ENCODE measurements at places on chromosomes 13 and 19.
A peak's percentile ranks its signal among the peaks of the same experiment; 100 is the strongest.

- peak; percentile 14 for DNase-seq
These were observed 263.5 kb downstream of the FOXO1 start for GRCh38 chr13:40402931-40403431.

DNA sequence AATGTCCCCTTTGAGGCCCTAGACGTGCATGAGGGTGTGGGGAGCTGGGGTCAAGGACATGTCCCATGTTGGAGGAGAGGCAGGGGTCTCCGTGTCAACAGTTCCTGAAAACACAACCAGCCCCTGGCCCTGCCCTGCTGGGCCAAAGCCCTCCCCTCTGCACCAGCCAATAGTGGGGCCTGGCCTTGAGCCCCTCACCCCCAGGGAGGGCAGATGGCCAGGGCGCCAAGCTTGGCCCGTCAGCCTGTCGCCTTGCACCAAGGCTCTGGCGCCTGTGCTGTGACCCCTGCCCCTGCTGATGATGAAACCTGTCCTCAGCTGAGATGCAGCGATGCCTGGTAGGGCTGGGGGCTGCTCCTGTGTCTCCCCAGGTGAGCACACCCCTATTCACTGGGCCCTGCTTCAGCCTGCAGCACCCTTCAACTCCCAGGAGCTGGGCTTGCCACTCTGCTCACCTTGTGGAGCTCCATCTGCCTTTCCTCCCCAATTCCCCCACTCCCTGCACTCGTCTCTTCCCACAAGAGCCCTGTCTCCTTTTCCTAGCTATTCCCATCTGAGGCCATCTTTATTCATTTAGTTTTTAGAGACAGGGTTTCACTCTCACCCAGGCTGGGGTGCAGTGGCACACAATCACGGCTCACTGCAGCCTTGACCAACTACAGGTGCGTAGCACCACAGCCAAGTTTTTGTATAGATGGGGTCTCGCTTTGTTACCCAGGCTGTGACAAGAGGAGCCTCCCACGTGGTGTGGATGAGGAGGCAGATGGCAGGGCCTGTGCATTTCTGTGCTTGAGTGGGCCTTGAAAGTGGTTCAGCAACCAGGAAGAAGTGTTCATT, 2.1 kb upstream of the HAMP start:
- DNase-seq = no peak

GRCh38 chr19:23254141-23254910, 4.1 kb upstream of the ZNF724 start:
- DNase-seq = no peak

DNA sequence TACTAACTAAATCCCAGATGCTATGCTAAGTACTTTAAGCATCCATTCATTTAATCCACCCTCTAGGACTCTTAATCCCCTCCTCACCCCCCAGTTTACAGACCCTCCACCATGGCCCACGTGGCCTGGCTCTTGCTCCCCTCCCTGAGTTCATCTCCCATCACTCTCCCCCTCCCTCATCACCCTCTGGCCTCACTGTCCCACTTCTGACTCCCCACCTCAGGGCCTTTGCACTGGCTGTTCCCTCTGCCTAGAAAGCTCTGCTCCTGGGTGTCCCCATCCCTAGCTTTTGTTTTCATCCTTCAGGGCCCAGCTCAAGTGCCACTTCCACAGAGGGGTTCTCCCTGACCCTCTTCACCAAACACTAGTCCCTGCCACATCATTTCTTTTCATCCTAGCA, 4.2 kb downstream of the B9D2 start:
- DNase-seq = no peak

DNA sequence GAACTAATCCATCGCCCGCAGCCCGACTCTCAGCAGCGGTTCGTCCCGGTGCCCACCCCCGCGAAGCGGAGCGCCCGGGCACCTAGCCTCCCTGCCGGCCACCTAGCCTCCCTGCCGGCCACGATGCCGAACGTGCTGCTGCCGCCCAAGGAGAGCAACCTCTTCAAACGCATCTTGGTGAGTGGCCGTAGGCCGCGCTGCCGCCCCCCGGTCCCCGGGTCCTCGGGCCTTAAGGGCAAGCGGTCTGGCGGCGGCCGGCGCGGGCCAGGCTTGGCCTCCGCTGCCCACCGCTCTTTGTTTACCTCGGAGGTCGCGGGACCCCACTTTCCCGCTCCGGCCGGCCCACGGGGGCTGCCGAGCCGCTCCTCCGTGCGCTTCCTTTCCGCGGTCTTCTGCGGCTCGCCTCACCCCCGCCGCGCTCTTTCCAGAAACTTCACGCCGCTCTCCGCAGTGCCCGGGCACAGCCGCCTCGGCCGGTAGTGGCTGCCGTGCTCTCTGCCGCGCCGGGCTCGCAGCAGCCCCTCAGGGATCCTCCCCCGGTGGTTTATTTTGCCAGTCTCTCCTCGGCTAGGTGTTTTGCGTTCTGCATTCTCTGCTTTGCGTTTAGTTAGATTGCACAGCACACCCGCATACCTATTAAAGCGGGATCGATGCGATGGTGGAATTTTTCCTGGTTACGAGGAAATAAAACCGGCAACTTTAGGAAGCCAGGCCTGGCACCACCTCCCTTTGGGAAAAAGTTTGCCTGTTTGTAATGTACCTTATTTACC, 524 bp downstream of the NAA16 start:
- DNase-seq = peak; percentile 21

- no peak for DNase-seq
These were observed 36.6 kb downstream of the ZSWIM4 start for GRCh38 chr19:13831537-13832467.

DNA sequence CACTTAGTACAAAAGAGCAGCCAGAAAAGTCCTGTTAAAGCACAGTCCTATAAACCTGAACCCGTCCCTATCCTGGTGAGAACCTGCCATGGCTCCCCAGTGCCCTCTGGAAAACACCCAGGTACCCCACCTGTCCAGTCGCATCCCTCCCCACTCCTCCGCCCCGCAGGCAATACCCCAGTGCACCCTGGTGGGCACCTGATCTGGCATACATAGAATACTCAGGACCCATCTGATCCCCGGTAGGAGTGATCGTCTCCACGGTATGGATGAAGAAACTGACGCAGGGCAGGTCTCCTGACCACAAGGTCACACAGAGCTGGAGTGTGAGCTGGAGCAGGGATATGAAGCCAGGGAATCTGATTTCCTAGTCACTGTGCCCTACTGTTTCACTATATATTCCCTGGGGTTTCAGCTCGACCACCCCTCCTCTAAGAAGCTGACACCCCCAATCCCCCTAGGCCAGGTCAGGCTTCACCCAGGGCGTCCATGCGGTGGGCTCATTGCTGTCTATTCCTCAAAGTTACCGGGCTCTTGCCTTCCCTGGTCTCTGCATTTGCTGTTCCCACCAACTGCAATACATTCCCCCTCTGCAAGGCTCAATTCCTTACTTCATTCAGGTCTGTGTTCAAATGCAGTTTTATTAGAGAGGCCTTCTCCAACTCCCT, 12.6 kb downstream of the FBXO46 start:
- DNase-seq = no peak

All from left renal pelvis (tissue), 4 donors.